ENCODE measurements at places on chromosomes 12 and 14.

DNA sequence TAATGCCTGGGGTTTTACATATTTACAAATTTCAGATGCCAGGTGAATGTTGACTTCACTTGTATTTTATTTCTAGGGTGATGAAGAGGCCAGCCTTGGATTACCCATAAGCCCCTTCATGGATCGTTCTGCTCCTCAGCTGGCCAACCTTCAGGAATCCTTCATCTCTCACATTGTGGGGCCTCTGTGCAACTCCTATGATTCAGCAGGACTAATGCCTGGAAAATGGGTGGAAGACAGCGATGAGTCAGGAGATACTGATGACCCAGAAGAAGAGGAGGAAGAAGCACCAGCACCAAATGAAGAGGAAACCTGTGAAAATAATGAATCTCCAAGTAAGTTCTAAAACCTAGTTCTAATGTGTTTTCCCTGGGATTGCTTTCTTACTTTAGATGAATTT is 41.3 kb upstream of the SLCO1C1 start:
- DNase-seq = no peak

DNA sequence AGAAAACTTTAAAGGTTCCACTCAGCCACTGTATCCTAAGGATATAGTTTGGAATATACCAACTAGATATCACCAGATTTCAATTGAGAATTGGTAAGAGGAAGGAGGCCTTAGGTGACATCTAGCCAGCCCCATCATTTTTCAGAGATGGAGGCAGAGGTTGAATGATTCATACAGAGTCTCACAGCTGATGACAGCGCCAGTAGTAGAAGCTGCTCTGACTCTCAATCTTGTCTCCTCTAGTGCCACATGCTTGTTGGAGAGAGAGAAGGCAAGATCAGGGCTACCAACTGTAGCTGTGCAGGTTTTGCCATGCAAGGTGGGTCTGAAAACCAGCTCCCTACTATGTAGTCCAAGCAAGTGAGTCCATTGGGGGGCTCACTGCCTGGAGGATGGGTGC is 6.1 kb downstream of the FRMD6 start:
- no peak for DNase-seq

DNA sequence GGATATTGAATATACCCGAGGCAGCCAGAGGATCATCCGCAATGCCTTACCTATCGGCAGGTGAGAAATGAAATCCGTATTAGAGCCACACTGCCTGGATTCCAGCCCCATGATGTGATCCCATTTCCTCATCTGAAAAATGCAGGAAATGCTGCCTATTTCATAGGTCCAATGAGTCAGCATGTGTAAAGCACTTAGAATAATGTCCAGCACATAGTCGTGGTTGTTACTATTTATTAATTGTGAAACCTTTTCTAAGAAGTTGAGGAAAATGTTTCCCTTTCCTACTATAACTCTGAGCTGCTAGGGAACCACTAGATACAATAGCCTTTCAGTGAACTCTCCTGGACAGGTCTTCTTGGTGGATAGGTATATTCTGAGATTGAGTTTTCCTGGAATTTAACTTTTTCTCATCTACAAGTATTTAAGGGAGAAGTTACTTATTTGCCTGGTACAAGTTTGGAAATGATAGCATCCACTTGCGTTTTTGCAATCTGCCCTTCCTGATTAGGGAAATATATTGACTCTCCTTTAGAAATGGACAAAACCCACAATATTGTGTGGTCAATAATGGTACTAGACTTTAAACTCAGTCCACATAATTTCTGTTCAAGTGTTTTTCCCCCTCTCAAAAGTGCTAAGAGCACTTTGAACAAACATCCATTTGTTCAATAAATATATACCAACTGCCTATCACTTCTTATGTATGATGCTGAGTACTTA is 12.2 kb downstream of the POLR3B start:
- DNase-seq = no peak

GRCh38 chr14:61803755-61804154 is 41.5 kb downstream of the SNAPC1 start:
- no peak for DNase-seq

- no peak for DNase-seq
These were observed 91.5 kb upstream of the ZFP36L1 start for GRCh38 chr14:68884031-68885030.

DNA sequence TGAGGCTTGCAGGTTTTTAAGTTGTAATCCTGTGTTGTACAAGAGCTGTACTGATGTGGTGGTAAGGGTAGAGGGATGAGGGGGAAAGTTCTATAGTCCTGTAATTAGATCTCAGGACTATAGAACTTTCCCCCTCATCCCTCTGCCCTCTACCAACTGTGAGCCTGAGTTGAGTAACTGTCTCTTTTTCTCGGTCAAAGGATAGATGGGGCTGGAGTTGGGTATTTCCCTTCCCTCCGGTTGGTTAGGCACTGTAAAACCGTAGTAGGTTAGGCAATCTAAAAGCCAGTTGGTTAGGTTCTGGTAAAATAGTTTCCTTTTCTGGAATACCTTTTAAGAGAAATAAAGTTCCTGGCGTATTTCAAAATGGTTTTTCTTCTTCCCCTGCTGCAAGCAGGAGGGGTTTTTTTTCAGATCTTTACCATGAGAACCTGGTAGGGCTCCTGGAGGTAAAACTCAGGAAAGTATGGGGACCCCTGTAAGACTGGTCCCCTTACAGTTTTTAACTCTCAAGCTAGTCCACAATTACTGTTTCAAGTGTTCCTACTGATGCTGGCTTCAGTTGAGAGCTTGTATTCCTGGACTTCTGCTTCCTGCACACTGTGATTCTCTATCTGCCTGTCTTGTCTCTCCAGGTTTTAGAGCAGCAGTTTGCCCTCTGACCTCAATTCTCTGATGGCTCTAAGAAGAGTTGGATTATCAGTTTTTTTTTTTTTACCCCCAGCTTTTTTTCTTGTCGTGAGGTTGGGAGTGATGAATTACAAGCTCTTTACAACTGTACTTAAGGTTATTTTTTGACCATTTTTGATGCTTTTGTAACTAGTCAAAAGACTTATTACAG is 58.7 kb downstream of the FUT8 start:
- DNase-seq = no peak

DNA sequence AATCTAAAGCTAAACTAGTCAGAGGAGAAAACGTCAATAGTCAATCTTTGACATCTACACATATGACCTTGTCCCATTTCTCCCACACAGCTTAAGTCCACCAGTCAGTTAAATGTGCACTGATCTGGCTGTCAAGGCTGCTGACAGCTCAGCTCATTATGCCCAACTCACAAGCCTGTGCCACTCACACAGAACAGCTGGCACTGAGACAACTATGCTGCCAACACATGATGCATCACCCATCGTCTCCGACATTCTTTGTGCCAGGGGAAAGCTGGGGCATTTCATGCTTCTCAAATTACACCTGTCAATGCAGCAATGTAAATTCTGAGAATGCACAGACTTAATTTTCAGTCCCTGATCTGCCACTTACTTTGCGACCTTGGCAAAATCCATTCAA is 25.3 kb downstream of the GNS start:
- no peak for DNase-seq

DNA sequence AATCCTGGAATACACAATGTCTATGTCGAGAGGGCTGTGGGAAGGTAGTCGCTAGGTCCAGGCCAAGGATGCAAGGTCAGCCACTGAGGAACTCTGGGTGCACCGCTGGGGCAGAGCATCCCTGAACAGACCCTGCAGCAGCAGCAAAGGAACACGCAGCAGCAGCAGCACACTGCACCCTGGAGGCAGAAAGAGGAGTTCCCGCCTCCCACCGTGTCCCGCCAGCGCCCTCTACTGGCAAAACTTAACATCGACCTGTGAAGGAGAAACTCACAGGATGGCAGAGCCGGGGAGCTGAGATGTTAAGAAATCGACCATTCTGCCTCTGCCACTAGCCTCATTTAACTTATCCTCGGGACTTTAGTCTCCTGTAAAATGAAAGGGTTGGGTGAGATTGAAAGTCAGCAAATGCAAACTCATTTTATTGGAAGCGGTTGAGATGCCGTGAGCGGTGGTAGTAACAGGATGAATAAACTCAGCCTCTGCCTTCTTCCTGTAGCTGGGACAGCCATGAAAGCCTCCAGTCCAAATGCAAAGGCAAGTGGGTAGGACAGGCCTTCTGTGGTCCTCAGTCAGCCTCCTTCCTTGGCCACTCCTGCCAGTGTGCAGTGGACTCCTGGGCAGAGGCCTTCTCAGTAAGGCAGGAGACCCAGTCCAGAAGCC is 45.6 kb downstream of the STAB2 start:
- DNase-seq = no peak

DNA sequence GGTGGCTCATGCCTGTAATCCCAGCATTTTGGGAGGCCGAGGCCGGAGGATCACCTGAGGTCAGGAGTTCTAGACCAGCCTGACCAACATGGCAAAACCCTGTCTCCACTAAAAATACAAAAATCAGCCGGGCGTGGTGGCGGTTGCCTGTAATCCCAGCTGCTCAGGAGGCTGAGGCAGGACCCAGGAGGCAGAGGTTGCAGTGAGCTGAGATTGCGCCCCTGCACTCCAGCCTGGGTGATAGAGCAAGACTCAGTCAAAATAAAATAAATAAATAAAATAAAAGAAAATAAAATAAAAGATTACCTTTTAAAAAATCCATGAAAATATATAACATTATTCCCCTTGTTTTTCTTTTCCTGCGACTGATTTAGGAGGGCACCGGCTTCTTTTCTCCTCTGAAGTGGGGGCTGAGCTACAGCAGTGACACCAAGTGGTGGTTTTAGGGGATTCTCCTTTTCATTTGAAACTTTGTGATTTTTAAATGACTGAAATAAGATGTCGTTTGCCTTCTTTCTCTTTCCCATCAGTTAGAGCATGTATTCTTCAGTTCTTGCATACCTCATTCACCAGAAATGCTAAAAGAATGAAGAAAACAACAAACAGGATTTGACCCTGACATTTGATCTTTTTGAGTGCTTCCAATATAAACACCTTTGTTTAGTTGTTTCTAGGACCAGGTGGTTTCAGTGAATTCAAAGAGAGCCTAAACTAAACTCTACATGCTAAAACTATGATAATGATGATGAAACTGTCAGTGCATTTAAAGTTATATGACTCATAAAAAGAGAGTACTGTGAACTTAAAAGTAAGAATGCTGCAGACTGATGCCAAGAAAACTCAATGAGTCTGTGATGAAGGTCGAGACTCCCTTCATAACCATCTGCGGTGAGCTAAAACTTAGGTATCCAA is 22.6 kb upstream of the PKP2 start:
- no peak for DNase-seq

DNA sequence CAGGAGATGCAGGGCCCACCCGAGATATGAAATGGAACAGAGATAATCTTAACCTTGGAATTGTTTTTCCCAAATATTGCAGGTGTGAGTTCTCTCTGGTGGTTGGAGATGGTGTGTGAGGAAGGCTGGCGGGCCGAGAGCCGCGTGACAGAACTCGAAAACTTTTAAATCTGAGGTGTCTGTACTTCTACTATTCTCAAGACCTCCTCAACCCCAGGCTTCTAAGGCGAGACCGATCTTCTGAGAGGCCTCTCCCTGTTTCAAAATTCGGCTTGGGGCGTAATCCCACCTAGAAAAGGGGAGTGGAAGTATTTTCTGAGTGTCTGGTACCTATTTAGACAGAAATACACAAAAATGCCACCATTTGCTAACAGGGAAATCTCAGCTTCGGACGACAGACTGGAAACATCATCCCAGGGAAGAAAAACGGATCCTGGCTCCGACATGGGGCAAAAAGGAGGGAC is 611 bp downstream of the SARNP start:
- DNase-seq = no peak

DNA sequence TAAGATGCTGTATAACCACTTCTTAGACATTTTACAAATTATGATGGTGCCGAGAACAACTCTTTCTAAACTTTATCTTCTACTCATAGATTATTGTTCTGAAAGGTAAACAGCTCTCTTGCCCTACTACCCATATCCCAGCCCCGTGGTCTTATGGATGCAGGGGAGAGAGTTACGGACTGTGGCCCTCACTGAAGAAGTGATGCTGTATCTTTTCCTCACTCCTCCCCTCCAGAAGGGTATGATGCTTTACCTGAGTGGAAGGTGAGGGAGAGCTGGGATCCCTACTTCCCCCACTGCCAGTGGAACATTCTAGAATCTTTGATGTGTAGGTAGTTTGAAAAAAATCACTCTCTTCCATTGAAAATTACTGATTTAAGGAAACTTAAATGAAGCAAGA is 3.5 kb downstream of the TSHR start:
- DNase-seq = no peak

All from SIG-M5 (cell line).